Fibroblast of villous mesenchyme (primary cell): ENCODE measurements at places on chromosomes 6 and 20. TPM values are rescaled to one million over a fixed set of nuclear protein-coding genes. Genes with fewer than 3 reads are reported as not detected.

Gene CALHM5
- total RNA-seq = 4.7 and 7.7 TPM in 2 replicates

Gene RRAGD
- under 0.01 and 0.64 TPM in 2 replicates for total RNA-seq

Gene RSPO4
- not detected in 2 replicates for total RNA-seq

Gene PRR18
- under 0.01 TPM in 1 of 2 replicates, not detected in the other for total RNA-seq

Gene HLA-DQA2
- not detected in 2 replicates for total RNA-seq

Gene NMBR
- total RNA-seq = not detected in 2 replicates

Gene OXT
- total RNA-seq = not detected in 2 replicates

Gene SLC22A7
- total RNA-seq = not detected in 2 replicates

Gene GSTA1
- total RNA-seq = 0.32 TPM in 1 of 2 replicates, not detected in the other

Gene PNLDC1
- total RNA-seq = 0.32 TPM in 1 of 2 replicates, not detected in the other

Gene C20orf144
- under 0.01 and 0.32 TPM in 2 replicates for total RNA-seq

Gene EFCAB8
- 0.32 and 1.3 TPM in 2 replicates for total RNA-seq

Gene PLG
- total RNA-seq = not detected in 2 replicates

Gene SAMD5
- total RNA-seq = under 0.01 TPM in 2 replicates

Gene SLC17A3
- not detected in 2 replicates for total RNA-seq

Gene TMEM151B
- under 0.01 TPM in 1 of 2 replicates, not detected in the other for total RNA-seq

Gene CPNE5
- under 0.01 and 0.32 TPM in 2 replicates for total RNA-seq

Gene ARFGEF3
- under 0.01 TPM in 2 replicates for total RNA-seq

Gene TNXB
- 4.8 and 17.7 TPM in 2 replicates for total RNA-seq

Gene TPBG
- 47.5 and 67.0 TPM in 2 replicates for total RNA-seq

Gene STMND1
- under 0.01 TPM in 1 of 2 replicates, not detected in the other for total RNA-seq

Gene OTOR
- total RNA-seq = not detected in 2 replicates

Gene TNFRSF6B
- 31.5 and 44.5 TPM in 2 replicates for total RNA-seq
